ENCODE measurements at places on chromosomes 2 and 18.

- no peak for DNase-seq
These were observed 14.1 kb upstream of the PMAIP1 start for GRCh38 chr18:59885579-59886163.

DNA sequence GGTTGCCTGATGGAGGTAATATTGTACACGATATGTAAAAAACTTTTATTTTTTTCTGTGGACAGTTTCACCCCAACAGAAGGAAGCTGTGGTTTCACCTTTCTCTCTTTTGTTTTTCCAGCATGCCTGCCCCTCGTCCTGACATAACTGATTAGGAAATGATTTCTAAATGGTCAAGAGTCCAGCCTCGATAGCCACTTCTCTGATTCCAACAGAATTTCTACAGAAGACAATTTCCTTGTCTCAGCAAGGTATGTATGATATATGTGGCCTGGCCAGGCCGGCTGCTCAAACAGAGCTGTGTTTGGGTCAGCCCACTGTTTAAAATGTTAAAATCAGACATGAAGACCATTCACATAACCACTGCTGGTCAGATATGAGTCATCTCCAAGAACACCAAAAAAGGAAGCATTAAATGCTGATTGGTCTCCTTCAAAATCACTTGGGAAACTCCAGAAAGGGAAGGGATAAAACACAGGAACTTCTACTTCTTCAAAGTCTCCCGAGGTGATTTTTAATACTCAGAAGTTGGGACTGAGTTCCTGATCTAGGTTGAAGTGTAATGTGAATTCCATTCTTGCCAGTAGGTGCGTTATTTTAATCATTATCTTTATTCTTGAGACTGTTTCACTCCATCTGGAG, 22.3 kb downstream of the ATP8B1 start:
- DNase-seq, result no peak

- DNase-seq, result no peak
These were observed 6.1 kb downstream of the NCAPH start for GRCh38 chr2:96341641-96342040.

DNA sequence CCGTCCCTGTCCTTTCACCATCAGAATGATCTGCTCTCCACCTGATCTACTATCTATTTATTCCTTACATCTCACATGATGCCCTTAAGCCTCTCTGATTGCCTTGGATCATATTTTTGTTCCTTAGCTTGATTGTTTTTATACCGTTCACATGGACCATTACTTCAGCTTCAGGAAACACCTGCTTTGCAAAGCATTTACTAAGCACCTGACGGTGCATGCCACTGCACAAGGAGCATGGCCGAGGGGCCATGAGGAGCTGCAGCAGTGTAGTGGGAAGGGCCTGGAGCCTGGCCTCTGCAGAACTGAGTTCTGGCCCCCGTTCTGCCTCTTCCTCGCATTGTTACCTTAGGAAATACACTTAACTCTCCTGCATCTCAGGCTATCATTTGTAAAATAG, 124.1 kb upstream of the NDUFV2 start:
- DNase-seq, result no peak

DNA sequence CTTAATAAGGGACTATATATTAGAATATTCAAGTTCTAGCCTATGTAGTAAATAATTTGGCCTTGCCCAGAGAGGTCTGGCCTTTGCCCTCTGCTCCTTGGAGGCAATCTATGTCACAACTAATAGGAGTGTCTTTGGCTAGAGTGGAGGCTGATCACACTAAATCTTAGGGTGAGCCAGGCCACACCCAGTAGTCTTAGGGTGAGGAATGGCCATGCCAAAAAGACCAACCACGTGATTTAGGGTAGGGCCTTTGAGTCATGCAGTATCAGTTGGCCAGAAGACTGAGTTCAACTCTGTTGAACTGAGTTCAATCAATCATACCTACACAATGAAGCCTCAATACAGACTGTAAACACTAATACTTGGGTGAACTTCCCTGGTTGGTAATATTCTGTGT, 26.0 kb upstream of the FLACC1 start:
- DNase-seq, result no peak

- no peak for DNase-seq
These were observed 145.8 kb downstream of the MYO3B start for GRCh38 chr2:170323743-170324142.

DNA sequence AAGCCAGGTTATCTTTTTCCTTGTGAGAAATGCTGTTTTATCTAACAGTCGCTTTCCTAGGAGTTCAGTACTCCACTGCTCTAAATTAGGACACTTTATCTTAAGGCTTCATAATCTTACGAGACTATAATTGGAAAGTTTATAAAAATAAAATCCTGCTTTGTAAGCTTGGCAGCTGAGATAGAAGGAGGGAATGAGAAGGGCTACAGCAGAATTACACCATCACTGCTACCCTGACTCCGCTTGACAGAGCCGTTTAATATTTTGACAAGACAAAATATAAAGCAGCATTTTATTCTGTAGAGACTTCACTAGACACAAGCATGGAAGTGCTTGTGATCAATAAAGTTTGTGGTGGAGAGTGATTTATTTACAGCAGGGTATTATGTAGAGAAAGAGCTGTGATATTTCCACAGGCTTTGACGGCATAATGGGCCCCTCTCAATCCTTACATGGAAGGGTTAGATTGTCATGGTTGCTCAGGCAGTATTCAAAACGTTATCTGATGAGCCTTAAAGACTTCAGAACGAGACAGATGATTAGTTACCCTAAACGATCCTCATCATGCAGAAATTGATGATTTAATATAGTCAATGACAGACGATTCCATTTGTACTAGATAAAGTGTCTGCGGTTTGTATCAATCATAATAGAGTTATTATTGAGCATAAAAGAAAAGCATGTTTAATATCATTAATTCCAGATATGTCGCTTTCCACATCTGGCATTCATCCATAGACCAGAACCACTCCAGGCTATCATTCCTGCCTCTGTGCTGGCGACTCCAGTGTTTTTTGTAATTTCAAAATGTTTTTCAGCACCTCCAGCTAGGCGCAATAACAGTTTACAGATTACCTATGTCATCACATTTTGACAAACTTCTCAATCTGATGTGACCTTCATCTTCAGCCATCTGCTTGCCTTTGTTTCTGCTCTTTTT, 242.2 kb downstream of the FIGN start:
- no peak for DNase-seq

DNA sequence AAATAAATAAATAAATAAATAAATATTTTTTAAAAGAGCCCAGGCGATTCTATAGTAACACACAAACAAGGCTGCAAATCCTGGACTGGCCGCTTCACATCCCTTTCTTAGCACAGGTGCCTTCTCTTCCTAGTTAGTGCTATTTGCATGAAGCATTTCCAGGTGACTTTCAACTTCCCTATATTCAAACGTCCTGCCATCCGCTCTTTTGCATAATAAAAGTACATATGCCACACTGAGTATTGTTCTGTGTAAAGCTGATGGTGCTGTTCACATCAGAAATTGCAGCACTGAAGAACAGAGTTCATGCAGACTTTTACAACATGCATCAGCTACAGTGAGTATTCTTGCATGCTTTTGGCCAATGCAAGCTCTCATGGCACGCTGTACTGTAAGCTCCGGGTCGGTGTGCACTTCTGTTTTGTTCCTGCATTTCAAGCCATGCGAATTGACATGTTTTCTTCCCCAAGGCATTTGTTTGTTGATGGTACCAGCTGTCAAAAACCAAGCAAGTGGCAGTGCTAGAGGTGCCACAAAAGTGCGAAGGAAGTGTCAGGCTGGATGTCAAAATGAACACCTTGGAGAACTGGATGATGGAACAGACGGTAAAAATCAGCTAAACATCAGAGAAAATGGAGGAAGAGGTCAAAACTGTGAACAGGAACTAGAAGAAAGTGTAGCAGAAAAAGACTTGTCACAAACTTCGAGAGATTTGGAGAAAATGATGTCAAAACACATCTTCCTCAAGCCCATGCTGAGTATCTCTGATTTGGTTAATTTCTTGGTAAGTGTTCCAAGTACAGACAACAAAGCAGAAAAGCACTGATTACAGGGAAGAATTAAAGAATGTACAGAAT, 25.5 kb upstream of the CEP68 start:
- no peak for DNase-seq

DNA sequence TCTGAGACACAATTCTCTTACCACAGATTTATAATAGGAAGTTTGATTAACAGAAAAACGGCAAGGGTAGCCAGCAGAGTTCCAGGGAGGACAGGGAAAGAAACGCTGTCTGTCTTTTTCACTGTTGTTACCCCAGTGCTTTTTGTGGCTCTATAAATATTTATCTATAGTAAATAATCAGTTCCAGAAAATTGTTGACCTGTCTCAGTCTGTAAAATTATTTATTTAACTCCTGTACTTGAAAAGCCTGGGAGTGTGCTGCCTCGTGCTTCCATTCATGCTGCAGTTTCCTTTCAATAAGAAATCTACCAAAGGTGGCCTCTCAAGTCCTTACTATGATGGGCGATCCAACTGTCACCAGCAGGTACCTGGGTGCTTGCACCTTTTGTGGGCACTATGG, 102.9 kb downstream of the ETAA1 start:
- DNase-seq, result no peak

DNA sequence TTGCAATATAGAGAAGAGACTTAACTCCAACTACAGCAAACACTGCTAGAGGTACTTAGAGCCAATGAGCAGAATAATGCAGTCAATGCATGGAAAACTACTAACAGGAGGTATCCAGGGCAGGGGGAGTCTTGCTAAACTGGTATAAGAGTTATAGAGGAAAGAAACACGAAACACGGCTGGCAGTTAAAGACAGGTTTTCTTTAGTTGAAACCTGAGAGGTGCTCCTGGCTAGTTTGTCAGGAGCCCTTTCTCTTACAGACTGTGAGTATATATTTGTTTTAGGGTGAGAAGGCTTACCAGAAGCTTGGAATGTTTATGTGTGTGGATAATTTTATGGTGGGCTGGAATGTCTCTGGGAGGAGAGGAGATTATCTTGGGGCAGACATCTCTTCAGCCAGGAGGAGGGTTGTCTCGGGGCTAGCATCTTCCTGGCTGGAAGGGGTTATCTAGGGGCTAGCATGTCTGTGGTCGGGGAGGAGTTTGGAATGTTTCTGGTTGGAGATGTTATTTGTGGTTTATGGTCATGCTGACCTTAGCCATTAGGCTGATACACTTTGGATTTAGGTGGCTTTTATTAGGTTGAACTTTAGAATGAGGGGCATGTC, 1048.8 kb downstream of the DPP10 start:
- DNase-seq, result no peak

- no peak for DNase-seq
These were observed 559.9 kb downstream of the MBD2 start for GRCh38 chr18:53664575-53664974.

DNA sequence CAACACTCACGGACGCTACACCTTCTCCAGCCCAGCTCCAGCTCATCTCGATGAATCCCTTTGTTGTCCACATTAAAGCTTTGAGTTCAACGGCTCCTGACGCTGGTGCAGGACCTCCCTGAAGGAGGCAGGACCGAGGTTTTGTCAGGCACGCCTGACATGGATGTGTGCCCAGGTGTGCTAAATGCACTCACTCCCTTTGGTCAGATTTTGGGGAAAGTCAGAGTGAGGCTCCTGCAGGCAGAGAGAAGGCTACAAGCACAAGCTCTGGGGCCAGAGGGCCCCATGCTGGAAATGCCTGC, 78.6 kb downstream of the NDUFA10 start:
- no peak for DNase-seq

DNA sequence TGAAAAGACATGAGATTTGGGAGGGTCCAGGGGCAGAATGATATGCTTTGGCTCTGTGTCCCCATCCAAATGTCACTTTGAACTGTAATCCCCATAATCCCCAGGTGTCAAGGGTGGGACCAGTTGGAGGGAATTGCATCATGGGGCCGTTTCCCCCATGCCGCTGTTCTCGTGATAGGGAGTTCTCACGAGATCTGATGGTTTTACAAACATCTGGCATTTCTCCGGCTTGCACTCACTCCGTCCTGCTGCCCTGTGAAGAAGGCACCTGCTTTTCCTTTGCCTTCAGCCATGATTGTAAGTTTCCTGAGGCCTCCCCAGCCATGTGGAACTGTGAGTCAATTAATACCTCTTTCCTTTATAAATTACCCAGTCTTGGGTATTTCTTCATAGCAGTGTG, 51.4 kb downstream of the LPIN1 start:
- no peak for DNase-seq

DNA sequence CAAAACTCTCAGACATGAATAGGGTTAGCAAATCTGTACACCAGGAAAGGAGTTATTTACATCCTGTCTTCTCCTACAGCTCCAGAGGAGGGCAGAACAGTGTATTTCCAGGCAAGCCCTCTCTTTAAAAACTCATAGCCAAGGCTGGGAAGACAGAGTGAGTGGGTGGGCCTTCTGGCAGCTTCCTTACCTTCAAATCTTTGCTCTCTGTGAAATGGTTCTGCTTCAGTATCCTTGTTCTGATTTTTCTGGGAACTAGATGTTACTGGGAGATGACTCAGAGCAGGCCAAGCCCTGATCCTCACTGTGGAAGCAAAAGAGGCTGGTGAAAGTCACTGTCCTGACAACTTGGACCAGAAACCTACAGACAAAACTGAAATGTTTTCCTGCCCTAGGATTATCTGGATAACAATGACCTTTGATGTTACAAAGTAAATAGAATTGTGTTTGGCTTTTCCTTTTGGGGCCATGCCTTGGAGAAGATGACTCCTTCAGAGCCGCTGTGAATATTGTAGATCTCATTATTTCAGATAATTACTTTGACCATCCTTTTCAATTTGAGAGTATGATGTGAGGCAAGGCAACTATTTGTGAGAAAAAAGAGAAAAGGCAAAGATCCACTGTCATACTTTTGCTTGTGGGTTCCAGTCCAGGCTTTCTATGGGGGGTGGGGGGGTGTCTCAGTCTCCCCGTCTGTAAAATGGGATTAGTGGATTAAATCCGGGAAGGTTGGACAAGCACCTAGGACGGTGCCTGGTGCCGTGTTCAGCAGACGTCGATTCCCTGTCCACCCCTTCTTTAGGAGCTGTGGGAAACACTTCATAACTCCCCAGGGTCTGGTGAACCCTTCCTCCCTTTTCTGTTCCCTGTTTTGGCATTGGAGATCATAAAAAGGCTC, 644 bp upstream of the QPCT start:
- no peak for DNase-seq

All from stimulated activated CD4-positive, alpha-beta T cell treated with anti-CD3 and anti-CD28 coated beads, Interleukin-15, amount 100 ng/mL, for 1 hour (primary cell).